ENCODE measurements at places on chromosomes 5 and 9.

DNA sequence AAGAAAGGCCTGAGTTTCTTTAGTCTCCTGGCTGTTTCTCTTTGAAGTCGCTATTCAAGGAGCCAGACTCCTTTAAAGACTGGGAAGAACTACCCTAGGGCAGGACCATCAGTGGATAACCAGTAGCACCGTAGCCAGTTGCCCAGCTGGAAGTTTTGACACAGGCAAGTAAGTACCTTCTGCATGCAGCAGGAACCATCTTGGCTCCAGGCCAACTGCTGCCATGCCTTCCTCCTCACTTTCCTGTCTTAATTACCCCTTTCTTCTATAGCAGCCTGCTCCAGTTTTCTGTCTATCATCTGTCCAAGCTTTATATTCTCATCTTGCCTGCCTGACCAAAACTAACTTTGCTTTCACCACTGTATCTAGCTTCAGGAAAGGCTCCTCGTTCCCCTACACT lies 149.7 kb upstream of the SV2C start:
- peak; percentile 16 for DNase-seq

DNA sequence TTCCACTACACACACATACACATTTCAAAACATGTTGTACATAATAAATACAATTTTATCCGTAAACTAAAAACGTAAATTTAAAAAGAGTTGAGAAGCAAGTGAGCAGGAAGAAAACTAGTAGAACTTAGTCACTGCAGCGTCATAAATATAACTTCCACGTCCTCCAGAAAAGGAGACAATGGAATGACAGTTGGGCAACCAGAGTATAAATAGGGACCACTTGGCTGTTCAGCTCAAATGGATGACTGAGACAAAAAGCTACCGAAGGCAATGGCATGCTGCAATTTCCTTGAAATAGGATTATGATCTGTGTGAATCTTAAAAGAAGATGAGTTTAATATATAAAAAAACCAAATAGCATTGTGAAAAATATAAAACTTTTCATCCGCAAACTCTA lies 438.5 kb upstream of the RGMB start:
- no peak for DNase-seq

GRCh38 chr9:112711050-112711689 lies 6.7 kb downstream of the INIP start:
- peak; percentile 37 for DNase-seq

DNA sequence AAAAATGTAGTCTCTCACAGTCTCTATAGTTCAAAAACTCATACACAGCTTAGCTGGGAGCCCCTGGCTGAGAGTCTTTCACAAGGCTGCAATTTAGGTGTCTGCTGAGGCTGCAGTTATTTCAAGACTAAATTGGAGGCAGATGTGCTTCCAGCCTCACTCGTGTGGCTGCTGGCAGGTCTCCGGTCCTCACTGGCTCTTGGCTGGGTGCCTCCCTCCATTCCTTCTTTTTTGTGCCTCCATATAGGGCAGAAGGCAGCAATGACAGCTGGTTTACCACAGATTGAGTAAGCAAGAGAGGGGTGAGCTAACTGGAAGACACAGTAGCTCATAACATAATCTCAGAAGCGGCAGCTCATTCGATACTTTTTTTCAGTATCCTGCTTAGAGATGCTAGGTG lies 2167.7 kb upstream of the WWC1 start:
- DNase-seq: no peak

DNA sequence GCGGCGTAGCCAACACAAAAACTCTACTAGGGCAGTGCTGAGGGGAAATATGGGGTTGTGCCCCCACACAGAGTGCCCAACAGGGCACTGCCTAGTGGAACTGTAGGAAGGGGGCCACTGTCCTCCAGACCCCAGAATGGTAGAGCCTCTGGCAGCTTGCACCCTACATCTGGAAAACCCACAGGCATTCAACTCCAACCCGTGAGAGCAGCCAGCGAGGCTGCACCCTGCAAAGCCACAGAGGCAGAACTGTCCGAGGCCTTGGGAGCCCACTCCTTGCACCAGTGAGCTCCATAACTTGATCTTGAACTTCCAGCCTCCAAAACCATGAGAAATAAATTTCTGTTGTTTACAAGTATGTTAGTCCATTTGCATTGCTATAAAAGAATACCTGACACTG lies 27.7 kb downstream of the GRAMD2B start:
- DNase-seq: no peak

GRCh38 chr5:175517824-175518450 lies 39.6 kb downstream of the SFXN1 start:
- no peak for DNase-seq

DNA sequence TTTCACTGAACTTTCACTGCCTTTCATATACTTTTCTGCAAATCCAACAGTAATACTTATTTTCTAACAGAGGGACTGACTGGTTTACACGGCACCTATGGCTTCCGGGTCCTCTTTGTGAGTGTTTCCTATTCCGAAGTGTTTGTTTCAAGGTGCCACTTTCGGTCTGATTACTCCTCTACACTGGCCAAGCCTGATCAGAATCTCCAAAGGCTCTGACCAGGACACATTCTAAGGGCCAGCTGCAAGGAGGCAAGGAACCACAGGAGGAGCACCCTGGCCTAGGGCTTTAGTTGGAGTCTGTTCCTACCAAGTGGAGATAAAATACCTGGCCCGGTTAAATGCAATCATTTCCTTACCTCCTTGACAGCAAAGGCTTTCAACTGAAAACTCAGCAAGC lies 132.1 kb downstream of the GLIS3 start:
- DNase-seq: no peak

- DNase-seq: no peak
Measured at GRCh38 chr9:135376511-135377265, 102.9 kb upstream of the PPP1R26 start.

DNA sequence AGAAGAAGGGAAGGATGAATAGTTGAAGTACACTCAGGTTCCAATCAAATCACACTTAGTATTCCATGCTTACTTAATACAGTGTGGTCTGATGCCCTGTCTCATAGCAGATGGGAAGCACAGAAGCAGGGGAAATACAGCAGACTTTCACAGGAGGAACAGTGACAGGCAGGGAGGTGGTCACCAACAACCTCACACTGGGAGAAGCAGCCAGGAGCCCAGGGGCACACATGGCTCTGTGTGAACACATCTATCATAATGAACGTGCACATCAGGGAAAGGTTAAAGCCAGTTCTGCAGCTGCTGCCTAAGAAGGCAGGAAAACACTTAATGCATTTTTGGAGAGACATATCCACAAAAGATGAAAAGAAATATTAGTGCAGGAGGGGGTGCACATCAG lies 312.3 kb downstream of the MED10 start:
- DNase-seq: no peak

DNA sequence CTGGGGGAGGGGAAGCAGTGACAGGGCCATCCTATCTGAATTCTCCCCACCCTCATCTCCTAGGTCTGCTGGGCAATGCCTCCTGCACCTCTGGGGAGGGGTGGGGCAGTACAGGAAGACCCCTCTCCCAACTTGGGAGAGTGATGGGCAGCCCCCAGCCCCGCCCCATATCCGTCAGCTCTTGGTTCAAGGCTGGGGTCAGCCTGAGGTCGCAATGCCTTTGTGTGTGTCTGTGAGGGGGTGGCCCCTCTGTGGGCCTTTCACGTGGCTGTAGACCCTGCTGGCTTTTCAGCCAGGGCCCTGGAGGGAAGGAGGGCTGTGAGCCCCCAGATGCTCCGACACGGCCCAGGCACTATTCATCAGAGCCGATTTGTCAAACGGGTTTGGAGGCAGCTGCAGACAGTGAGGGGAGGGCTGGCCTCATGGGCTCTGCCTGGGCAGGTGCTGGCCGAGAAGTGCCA lies 49.5 kb upstream of the RNU6ATAC start:
- no peak for DNase-seq

DNA sequence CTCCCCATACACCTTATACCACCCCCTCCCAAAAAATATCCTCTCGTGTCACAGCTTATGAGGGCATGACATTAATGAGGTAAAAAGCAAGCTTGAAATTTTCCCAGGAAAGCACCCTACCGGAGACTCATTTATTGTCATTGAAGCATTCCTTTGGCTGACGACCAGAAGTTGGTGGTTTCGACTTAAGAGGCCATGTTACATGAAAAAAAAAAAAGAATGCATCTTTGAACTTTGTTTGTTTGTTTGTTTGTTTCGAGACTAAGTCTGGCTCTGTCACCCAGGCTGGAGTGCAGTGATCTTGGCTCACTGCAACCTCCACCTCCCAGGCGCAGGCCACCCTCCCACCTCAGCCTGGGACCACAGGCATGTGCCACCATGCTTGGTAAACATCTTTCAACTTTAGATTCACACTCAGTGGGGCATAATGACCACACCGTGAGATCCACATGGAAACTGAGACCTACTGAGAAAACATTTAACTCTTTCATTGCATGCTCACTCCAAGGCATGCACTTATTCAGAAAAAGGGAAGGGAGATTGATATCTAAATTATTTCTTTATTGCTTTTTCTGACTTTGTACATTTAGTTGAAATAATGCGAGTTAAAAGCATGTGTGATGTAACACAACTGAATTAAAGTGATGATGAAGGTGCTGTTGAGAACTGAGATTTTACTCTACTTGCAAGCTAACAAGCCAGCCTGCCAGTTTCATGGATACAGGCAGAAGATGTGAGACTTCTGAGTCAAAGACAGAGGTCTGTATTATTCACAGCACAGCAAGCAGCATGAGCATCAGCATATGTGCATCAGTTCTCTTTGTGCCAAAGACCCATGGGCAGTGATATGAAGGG lies 5.1 kb upstream of the RAB14 start:
- DNase-seq: no peak

DNA sequence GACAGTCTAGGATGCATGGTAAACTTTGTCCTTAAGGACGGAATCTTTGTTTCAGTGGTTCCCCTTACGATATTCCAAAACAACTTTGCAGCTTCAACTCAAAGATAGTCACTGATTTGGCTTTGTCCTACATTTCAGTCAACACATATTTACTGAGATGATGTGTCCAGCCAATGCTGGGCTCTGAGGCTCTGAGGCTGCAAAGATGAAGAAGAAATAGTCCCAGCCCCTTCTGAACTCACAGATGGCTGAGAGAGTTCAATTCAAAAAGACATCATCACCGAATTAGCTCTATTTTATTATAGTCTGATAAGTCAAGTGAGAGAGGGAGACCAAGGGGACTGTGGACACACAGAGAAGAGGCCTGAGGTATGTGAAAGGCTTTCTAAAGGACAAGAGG lies 544.0 kb downstream of the ACTL7B start:
- no peak for DNase-seq

DNA sequence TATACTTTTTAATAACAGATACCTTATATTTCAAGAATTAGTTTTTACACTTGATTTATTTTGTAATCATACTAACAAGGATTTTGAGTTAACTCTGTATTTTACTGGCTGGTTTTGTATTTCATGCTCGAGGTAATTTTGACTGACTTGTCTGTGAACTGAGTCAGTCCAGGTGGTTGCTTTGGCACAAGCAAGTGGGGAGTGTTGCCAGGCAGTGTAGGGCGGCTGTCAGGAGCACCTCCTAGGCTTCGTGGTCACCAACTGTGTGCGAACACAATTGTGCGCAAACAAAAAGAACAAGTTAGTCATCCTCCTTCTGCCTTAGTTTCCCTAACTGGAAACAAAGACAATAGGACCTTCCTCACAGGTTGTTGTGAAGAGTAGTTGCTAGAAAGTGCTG lies 286.3 kb downstream of the ADGRV1 start:
- no peak for DNase-seq

DNA sequence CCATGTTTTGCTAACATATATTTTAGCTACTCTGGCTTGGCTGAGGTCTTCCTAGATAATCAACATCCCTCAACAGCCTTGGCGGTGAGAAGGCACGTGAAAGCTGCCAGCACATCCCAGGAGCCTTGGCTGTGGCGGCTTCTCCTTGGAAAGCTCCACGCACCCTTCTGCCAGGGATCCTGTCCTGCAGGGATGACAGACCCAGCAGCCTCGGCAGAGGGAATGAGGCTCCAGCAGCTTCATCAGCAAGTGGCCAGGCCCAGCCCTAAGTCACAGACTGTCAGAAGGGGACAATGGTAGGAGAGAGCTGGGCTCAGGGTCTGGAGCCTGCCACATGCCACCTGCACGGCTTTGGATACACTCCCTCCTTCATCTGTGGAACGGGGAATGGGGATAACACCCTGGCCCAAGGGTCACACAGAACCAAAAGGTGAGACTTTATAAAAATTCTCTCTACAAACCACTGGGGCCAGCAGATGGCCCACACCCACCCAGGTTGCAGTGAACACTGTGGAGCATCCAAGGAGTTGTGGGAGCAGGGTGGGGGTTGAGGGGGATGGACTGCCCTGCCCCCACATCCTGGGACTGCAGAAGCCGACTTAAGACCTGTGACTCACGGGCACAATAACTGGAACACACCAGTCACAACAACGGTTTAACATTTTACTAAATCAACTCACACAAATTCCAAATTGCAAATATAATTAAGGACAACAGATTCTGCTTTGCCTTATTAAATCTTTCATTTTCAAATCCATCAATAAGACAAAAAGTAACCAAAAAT lies 65.1 kb downstream of the MACROH2A1 start:
- DNase-seq: no peak

DNA sequence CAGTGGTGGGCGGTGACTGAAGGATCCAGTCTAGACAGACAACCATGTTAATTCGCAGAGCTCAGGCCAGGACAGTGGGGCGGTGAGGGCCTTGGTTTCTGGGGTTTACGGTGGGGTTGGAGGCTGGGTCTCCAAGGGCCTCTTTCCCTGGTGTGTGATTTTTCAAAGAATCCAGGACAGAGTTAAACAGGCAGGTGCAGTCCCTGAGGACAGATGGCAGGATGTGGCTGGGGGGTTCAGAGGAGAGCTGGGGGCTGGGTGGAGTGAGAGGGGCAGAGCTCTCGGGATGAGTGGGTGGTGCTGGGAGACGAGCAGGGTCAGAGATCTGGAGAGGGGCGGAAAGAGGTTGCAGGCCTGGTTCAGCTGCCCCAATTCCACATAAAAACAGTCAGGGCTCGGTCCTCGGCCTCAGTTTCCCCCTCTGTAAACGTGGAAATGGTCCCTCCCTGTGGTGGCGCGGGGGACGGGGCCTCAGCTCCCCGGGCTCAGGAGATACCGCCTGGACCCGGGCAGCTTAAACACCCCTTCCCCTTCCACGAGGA lies 145.9 kb downstream of the GAPVD1 start:
- DNase-seq: no peak

All from KBM-7 (cell line).